ENCODE measurements at places on chromosomes 5 and 9. TPM values are rescaled to one million over a fixed set of nuclear protein-coding genes. Genes with fewer than 3 reads are reported as not detected.

Gene PCDHA9
- 0.02 TPM for total RNA-seq

Gene DMRT2
- not detected for total RNA-seq

Gene CNTFR
- total RNA-seq, result 0.17 TPM

Gene EQTN
- not detected for total RNA-seq

Gene STK10
- 4.4 TPM for total RNA-seq

Gene FAM53C
- total RNA-seq, result 18.4 TPM

Gene GMCL2
- not detected for total RNA-seq

Gene GKAP1
- total RNA-seq, result 6.8 TPM

- no peak for DNase-seq
Measured at GRCh38 chr9:130868230-130868629, 28.4 kb downstream of the QRFP start.

GRCh38 chr5:108728566-108729241 is 19.0 kb upstream of the FER start:
- DNase-seq, result no peak

- no peak for DNase-seq
Measured at GRCh38 chr9:127170103-127170502, 47.7 kb upstream of the ANGPTL2 start.

DNA sequence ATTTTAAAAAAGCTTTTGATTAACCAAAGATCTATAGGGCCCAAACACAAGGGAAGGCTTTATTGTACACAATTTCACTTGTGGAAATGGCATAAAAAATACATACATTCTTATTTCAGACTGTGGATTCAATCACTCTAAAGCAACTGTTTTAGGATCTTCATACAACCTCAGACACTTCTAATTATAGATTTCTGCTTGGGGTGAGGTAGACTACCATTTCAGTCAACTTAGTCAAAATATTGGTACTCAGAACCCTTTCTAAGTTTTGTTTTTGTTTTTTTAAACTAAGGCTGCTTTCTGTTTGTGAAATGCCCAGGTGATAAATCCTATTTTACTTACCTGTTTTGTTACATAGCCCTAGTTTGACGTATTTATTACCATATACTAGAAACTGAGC is 284.5 kb upstream of the RASA1 start:
- no peak for DNase-seq

DNA sequence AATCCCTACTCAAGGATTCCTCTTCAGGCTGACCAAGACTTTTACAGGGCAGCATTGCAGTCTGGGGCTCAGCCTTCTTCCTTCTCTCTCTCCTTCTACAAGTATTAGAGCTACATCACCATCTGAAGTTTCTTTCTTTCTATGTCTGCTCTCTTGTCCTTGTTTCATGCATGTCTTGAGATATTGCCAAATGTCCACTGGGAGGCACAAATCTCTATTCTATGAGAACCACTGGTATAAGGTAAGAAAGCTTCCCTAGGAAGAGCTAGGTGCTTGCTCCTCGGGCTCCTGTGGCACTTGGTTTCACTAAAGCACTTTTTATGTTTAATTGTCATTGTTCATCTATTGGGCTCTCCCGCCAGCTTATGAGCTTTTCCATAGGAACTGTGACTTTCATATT is 289.2 kb upstream of the PCSK5 start:
- DNase-seq, result no peak

- DNase-seq, result no peak
Measured at GRCh38 chr5:88671505-88672499, 211.2 kb downstream of the MEF2C start.

DNA sequence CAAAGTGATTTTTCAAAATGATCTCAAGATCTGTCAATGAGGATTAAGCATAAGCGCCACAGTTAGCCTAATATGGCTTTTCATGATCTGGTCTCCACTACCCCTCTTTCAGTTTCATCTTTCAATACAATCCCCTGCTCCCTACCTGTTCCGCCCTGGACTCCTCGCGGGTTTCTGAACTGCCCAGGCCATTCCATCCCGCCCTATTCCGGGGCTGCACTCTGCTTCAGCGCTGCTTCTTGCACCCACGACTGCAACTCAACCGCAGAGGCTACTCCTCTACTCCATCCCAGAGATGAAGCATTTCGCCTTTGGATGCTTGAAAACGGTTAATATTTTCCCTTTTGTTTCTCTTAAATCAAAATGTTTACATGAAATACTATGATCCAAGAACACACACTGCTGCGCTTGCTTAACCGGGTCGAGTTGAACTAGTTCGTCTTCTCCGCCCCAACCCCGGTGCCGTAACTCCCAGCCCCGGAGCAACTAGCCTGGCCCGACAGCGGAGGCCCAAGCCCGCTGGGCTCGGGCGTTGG is 716 bp upstream of the OTULIN start:
- no peak for DNase-seq

DNA sequence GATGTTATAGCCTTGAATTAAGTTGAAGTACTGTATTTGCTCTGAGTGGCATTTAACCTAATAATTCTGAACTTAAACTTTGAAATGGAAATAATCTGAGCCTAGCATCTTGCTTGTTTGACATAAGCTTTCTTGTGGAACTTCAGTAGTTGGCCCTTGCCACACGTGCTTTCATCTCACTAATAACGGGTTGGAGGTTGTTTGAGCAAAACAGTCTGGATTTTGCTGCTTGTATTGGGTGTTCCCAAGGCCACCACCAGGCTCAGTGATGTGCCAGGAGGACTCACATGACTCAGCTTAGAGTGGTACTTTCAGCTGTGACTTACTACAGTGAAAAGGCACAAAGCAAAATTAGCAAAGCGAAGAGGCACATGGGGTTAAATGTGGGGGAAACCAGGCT is 35.7 kb downstream of the SECISBP2 start:
- DNase-seq, result no peak

DNA sequence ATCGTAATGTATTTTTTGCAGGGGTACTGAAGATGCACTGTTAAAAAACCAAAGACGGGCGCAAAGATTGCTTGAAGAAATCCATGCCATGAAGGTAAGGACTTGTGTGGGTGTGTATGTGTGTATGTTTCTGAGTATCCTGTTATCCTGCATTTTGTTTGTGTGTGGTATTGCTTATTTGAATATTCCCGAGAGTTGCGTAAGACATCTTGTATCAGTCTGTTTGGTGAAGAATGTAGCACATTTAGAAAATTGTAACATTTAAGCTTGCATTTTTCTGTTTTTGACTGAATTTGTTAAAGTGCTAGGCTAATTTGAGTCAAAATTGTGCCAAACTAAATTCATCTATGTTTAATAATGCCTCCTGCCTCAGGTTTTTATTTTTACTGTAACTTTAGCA is 13.5 kb downstream of the SRFBP1 start:
- no peak for DNase-seq

DNA sequence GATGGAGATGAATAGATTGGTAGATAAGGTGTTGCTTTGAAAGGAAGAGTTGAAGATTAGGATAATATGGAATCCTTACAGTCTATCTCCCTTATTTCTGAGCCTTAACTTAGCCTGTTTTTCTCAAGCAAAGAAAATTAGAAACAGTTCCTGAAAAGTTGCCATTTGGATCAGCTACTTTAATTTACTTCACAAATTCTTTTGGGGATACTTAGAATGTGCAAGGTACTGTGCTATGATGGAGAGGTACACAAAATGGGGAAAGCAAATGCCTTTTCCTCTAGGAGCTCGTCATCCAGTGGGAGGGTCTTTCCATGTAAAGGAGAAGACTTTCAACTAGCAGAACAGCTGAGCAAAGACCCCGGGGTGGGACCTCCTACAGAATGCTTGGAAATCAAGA is 51.1 kb upstream of the SMARCA2 start:
- DNase-seq, result no peak

DNA sequence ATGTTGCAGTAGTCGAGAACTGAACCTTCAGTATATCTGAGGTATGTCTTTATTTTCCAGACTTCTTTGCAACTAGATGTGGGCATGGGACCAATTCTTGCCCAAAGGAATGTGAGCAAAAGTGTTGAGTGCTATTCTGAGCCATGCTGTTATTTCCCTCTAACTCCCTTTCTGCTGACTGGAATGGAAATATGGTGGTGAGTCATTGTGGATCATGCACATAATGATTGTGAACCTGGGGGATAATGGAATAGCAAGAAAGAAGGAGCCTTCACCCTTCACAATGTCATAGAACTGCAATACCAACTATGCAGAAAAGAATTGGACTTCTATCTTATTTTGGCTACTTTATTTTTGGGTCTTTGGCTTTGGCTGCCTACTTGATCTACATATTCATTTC is 10.3 kb upstream of the DOCK2 start:
- no peak for DNase-seq

GRCh38 chr5:149605354-149605997 is 24.2 kb downstream of the ARHGEF37 start:
- no peak for DNase-seq

GRCh38 chr5:58491216-58491892 is at the start of gene GAPT:
GAPT (plus strand) TSS chr5:58491435; CDS start chr5:58494537, 3,102 bp downstream.
- DNase-seq, result no peak

DNA sequence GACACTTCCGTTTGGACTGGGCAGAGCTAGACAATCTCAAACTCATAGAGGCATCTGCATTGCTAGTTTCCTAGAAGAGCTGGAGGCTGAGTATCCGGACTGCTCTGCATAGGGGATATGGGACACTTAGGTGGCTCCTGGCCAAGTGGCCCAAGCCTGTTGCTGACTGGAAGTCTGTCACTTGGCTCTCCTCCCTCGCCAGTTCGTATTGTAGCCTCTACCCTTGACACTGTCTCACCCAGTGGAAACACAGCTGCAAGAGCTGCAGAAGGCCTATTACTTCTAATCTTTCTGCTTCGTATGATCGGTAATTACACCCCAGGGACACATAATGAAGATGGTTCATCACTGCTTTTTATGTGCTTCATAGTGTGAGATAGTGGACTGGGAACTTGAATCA is 34.7 kb downstream of the ITGA1 start:
- DNase-seq, result no peak

DNA sequence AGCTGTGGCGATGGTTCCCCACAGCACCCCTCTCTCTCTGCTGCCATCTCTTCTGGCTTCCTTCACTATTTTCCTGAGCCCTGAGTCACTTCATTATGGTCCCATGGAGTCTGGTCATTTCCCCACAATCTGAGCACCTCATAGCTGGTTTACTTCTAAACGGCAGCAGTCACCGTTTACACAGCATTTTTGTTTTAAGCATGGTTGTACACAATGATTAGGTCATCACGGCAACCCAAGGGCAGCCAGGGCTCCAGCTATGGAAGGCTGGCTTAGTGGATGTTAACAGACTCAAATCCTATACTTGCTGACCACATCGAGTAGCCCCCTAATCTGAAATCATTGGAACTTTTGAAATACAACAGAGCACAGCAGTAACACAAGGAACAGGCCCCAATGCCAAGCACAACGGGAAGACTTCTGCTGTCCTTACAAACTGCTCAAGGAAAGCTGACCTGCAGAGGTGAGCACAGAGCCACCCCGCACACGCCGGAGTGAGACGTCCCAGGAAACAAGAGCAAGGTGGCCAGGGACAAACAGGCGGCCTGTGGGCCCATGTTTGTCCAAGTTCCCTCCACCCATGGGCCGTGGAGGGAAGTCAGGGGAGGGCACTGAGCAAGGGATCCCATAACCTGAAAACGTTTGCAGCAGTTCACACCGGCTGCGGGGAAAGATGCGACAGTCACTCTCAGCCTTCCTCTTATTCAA is 22.9 kb downstream of the CAMSAP1 start:
- no peak for DNase-seq

- DNase-seq, result no peak
Measured at GRCh38 chr9:93020771-93021670, 37.5 kb upstream of the SUSD3 start.

DNA sequence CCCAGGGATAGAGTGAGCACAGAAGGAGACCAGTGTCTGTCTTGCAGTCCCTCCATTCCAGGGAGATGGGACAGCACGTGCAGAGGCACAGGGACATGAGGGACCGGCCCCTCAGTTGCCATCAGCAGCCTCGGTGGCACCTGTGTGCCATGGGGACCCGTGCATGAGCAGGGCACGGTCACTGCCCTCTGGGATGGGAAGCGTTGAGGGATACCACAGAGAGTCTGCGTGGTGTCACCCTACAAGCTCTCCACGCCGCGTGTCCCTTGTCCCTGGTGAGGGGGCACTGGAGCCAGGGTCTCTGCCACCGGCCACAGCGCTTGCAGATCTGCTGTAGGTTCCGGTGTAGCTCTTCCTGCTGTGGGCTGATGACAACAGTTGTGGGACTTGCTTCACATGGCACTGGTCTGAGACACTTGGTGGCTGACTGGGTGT is 108.1 kb downstream of the CACNA1B start:
- DNase-seq, result no peak

DNA sequence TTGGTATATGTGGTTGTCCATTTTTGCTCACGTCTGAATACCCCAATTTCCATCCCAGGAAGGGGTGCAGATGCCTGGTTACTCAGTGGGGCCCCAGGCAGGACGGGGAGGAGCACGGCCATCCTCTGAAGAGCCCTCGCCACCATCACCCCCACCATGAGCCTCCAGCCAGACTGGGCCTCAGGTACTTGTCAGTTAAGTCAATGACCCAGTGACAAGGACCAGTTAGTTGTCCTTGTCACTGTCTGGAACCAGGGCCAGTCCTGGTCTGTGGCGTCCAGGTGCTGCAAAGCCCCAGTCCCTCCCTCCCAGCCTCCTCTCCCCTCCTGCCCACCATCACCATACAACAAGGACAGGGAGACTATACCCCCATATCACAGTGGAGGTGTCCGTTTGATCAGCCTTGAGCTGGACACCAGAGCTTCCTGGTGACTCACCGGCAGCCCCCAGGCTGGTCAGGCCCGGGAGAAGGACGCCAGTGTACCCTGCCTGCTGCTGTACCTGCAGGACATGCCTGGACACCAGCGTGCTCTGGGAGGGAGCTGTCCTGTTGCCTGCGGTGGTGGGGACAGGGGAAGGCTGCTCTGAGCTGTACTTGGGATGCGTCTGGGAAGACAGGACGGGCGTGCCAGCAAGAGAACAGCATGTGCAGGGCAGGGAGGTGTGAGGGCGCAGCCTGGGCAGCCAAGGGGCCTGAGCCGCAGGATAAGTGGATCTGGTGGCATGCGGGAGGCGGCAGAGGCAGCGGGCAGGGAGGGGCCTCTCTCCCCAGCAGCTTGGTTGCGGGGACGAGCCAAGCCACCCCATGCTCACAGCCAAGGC is 32.6 kb upstream of the TTLL11 start:
- DNase-seq, result no peak

DNA sequence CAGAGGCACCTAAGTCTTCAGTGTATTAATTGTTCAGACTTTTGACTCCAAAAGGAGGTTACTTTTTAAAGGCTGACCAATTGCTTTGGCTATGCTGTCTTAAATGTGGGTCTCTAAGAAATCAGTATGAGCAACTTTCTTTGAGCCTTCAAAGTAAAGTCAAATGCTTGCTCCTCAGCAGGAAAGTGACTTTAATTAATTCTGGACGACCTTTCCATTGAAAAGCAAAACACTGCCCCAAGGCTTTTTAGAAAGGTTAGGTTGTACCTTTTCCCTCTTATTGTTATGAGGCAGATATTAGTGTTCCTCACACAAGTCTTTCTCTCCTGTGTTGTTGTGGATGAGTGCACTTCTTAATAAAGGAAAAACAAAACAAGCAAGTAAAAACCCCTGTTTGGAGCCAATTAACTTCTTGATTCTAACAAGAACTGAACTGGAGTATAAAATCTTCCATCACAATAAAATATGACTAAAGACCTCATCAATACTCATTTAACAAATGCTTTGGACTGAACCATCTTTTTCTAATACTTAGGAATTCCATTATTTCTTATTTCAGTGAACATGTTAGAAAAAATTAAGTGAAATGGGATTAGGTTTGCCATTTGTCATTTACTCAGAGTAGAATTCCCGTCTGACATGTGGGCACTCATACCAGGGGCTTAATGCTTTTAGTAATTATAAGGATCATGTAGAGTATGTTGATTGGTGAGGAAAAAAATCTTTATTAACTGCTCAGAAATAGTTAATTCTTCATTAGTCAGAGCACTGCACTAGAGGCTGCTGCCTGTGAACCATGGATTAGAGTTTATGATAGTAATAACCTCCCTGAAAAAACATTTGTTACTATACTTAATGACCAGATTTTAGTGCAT is 159.1 kb upstream of the ZNF608 start:
- no peak for DNase-seq
